Thyroid gland (tissue), 4 donors: ENCODE measurements at places on chromosomes 16 and 17. TPM values are rescaled to one million over a fixed set of nuclear protein-coding genes. Genes with fewer than 3 reads are reported as not detected.
A peak's percentile ranks its signal among the peaks of the same experiment; 100 is the strongest.

- no peaks in the 10 kb centered on the region for H3K27me3 ChIP-seq
- peaks cover 7% of the 10 kb centered on the region for H3K4me1 ChIP-seq
- DNase-seq, result no peak
- H3K36me3 ChIP-seq, result no peaks in the 10 kb centered on the region
Observed at GRCh38 chr16:50267651-50268050, 1.3 kb downstream of the ADCY7 start.

DNA sequence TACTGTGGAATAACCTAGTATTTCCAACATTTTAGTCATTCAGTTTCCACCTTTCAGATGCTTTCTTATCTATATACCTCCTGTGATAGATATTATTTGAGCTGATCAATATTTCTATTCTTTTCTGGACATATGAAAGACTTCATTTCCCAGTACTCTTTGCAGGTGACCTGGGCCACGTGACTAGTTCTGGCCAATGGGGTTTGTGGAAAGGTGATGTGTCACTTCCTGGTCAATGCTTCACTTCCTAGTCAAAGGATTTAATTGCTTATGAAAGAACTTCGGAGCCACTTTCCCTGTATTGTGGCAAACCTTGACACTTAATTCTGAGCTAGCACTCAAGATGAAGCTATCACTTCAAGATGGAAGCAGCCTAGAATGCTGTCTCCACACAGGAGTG is 248.9 kb upstream of the FOXF1 start:
- H3K36me3 ChIP-seq, result no peaks in the 10 kb centered on the region
- H3K27me3 ChIP-seq, result no peaks in the 10 kb centered on the region
- H3K27ac ChIP-seq, result no peak overlapping the region
- H3K4me3 ChIP-seq, result no peak overlapping the region

GRCh38 chr17:77295241-77295853 is 154.6 kb downstream of the SEC14L1 start:
- no peak overlapping the region for H3K27ac ChIP-seq
- no peak overlapping the region for H3K4me3 ChIP-seq
- no peaks in the 10 kb centered on the region for H3K27me3 ChIP-seq
- no peaks in the 10 kb centered on the region for H3K4me1 ChIP-seq

DNA sequence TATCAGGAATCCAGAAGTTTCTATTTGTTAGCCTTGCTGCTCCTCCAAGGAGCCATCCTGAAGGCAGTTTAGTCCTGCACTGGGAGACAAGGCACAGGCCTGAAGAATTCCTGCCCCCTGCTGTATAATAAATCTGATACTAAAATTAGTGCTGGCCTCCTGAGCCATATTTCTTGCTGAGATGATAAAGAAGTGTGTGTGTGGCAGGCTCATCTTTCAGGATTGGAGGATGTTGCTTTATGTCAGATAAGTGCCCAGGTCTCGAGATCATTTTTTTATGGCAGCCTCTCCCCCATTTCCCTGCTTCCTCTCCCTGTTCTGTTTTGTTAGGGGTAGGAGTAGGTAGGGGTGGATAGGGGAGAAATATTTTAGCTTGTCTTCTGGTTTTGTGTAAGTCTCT is 26.0 kb downstream of the MSI2 start:
- DNase-seq, result no peak
- no peak overlapping the region for H3K27ac ChIP-seq
- no peak overlapping the region for H3K4me3 ChIP-seq
- H3K36me3 ChIP-seq, result no peaks in the 10 kb centered on the region

GRCh38 chr17:81395600-81396277 is 482 bp downstream of the BAHCC1 start:
- peaks cover 37% of the 10 kb centered on the region for H3K4me1 ChIP-seq
- no peaks in the 10 kb centered on the region for H3K27me3 ChIP-seq
- peak overlapping the region; percentile 90 for H3K27ac ChIP-seq
- H3K4me3 ChIP-seq, result peak overlapping the region; percentile 83
- DNase-seq, result no peak

DNA sequence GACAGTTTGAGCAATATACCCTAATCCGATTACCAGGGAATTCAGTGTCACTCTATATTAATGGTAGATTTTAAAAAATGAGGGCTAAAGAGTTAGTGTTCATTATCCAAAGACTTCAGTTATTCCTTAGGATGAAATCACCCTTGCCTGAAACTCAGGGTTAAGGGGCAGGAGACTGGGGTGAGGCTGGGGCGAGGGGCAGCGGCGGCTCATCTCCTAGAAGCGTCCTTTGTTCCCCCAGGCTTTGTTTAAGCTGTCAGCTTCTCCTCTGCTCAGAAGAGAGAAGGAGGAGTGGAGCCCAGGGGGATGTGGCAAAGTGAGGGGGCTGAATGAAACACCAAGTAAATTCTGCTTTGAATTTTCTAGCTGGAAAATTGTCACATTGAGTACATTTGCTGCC is 117.7 kb upstream of the ELAC2 start:
- no peaks in the 10 kb centered on the region for H3K4me1 ChIP-seq
- H3K36me3 ChIP-seq, result no peaks in the 10 kb centered on the region
- no peaks in the 10 kb centered on the region for H3K27me3 ChIP-seq
- no peak overlapping the region for H3K4me3 ChIP-seq
- no peak for DNase-seq
- no peak overlapping the region for H3K27ac ChIP-seq

- no peaks in the 10 kb centered on the region for H3K36me3 ChIP-seq
- no peak overlapping the region for H3K4me3 ChIP-seq
- DNase-seq, result no peak
- no peaks in the 10 kb centered on the region for H3K27me3 ChIP-seq
Observed at GRCh38 chr16:84844559-84845495, 25.0 kb downstream of the CRISPLD2 start.

DNA sequence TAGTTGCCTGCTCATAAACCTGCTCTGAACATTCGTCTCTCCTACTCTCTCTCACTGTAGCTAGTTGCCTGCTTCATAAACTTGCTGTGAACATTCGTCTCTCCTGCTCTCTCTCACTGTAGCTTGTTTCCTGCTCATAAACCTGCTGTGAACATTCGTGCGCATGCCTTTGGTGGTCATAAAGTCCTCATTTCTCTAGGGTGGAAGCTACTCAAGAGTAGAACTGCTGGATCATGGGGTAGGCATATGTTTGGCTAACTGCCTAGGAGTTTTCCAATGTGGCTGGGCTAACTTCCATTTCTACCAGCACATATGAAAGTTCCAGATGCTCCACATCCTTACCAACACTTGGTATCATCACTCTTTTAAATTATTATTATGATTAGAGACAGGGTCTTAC is 174.6 kb upstream of the RPH3AL start:
- no peaks in the 10 kb centered on the region for H3K4me1 ChIP-seq
- H3K27me3 ChIP-seq, result no peaks in the 10 kb centered on the region
- no peak overlapping the region for H3K27ac ChIP-seq
- H3K4me3 ChIP-seq, result no peak overlapping the region
- H3K36me3 ChIP-seq, result no peaks in the 10 kb centered on the region

DNA sequence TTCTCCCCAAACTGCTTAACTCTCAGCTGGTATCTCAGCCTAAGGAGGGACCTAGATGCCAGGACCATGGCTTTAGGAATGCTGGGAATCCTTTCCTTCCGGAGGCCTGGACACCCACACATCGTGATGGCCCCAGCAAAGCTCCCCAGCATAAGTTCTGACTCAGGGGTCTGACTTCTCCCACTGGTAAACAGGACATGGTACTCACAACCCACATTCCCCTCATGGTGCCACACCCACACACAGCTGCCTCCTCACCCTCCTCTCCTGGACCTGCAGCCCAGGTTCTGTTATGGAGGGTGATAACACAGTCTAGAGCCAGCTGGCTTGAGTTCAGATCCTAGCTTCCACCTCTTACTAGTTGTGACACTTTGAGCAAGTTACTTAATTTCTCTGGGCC is 719 bp upstream of the RNF227 start:
- no peak overlapping the region for H3K27ac ChIP-seq
- peaks cover 11% of the 10 kb centered on the region for H3K4me1 ChIP-seq
- no peak overlapping the region for H3K4me3 ChIP-seq
- DNase-seq, result no peak

DNA sequence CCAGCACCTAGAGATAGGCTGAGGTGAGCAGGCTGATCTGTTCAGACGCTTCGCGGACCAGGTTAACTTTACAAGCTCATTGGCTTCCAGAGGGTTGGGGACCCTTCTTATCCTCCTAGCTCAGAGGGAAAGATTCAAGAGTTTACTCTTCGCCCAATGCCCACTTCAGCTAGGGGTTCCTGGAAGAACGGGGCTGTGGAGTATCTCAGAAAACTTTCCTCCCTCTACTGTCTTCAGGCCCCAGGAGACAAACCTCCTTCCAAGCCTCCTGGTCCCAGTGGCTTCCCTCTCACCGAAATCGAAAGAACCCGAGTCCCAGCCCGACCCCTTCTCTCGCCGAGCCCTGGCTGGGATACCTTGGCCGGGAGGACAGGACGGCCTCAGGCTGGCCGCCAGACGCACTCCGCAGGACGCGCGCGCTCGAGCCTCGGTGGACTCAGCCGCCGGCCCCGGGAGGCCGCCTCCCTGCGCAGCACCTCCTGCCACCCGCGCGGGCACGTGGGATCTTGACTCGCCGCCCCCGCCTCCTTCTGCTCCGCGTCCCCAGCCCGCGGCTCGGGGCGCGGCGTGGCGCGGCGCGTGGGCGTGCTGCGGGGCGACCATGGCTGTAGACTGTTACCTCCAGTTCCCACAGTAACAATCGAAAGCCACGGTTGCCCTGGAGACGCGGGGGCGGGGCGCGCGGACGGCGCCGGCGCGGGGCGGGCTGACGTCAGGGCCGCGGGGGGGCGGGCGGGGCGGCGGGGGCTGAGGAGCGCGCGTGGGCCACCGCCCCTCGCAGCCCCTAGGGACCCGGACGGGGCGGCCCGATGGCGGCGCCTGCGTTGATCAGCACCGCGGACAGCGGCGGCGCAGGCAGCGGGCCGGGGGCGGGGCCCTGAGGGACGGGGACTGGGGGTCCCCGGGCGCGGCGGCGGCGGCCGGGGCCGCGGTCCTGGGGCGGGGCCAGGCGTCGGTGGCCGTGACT is 5.3 kb upstream of the HIC1 start:
- no peaks in the 10 kb centered on the region for H3K27me3 ChIP-seq
- H3K36me3 ChIP-seq, result no peaks in the 10 kb centered on the region
- H3K27ac ChIP-seq, result no peak overlapping the region
- peak; percentile 84 for DNase-seq
- H3K4me1 ChIP-seq, result peaks cover 26% of the 10 kb centered on the region
- H3K4me3 ChIP-seq, result peak overlapping the region; percentile 56

SEZ6L2 gene
- 0.40 TPM for total RNA-seq

NOS2 gene
- total RNA-seq, result not detected

SOX15 gene
- not detected for total RNA-seq
